Stimulated activated CD8-positive, alpha-beta memory T cell treated with anti-CD3 and anti-CD28 coated beads, Interleukin-7, amount 100 ng/mL, for 1 hour (primary cell): ENCODE measurements at places on chromosomes 4 and X.
A peak's percentile ranks its signal among the peaks of the same experiment; 100 is the strongest.

DNA sequence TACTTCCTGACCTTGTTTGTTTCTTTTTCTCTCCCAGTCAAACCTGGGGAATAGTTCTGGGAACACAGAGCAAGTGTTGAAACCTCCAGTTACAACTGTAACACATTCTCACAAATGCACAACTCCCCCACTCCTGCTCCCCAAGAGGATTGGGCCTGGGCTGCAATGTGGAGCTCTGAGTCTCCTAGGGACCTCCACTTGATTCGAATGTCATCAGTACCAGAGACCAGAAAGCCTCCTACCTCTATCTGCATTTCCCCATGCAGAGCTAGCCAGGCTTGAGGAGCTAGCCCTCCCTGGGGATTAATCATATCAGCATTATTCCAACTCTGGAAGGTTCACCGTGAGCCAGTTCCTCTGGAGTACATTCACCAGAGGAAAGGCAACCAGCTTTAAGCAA lies 41.7 kb upstream of the CITED1 start:
- DNase-seq = no peak

DNA sequence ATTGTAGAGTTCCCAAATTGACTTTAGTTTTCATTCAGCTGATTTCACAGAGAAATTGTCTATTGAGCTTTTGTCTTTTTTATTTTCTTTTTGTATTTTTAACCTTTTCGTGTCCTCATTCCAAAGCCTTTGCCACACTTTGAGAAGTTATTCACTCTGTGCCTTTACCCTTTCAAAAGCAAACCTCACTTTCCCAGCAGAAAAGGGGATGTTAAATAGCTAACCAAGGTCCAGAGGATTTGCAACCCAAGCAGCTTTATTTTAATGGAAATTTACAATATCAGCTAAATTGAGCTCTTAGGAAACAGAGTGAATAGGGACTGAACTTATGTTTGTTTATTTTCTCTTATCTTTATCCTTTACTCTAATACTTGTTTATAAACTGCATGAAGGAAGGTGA lies 428.8 kb downstream of the PCDH7 start:
- DNase-seq = no peak

GRCh38 chr4:157896726-157897125 lies 276.1 kb downstream of the GASK1B start:
- no peak for DNase-seq

DNA sequence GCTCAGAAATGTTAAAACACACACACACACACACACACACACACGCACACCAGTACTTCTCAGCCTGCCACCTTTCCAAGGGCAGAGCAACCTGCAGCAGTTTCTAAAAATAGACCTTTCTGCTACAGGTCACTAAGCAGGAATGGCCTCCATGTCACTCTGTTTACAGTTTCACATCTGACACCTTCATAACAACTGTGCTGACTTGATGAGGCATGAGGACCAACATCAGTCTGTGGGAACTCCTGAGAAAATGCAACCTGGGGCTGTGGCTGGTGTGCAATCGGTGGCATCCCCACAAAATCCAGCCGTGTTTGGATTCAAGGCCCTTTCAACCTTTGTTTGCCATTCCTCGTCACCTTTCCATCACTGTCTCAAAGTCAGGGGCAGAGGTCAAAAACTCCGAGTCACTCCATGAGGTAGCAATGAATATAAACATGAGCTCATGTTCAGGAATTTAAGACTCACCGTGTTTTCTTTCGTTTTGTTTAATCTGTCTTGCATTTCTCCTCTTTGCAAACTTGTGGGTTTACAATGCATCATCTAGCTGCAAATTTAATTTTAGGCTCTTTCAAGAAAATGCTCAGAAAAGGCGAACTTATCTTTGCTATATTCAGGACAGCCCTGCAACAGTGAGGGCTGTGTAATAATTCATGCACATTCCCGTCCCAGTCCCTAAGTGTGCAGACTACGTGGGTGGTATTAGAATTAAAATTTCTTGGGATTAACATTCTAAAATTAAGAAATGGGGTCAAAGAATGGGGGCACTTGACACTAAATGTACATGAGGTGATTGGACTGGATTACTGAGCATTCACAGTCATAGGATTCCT lies 135.3 kb downstream of the SHROOM3 start:
- no peak for DNase-seq

- no peak for DNase-seq
Measured at GRCh38 chr4:3740256-3740655, 25.9 kb upstream of the ADRA2C start.

DNA sequence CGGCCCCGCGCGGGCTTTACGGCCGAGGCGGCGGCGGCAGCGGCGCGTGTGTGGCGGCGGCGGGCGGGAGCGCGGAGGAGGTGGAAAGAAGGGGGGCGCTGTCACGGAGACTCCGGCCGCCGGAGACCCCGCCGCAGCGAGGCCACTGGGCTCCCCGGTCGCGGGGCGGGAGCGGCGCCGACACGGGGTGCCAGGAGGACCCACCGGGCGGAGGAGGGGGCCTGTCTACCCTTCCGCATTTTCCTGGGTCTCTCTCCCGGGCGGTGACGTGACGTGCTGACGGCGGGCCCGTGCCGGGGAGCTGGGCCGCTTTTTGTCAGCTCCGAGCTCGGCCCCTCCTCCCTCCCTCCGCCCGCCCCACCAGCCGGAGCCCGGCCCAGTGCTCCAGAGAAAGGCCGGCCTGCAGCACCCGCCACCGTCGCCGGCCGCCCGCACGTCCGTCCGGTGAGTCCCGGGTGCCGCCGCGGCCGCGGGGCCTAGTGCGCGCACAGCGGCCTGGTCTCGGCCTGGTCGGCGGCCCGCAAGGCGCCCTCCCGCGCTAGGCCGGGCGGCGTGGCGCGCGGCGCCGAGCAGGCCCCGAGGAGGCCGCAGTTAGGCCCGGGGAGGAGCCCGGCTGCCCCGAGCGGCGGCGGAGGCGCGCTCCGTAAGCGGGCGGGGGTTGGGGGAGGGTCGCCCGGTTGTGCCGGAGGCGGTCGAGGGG lies at the start of gene ZFX:
ZFX (plus strand) TSS at position 379 of the 700 bp plus-strand sequence. CDS start 23,014 bp downstream, outside the sequence.
- DNase-seq = peak; percentile 56

DNA sequence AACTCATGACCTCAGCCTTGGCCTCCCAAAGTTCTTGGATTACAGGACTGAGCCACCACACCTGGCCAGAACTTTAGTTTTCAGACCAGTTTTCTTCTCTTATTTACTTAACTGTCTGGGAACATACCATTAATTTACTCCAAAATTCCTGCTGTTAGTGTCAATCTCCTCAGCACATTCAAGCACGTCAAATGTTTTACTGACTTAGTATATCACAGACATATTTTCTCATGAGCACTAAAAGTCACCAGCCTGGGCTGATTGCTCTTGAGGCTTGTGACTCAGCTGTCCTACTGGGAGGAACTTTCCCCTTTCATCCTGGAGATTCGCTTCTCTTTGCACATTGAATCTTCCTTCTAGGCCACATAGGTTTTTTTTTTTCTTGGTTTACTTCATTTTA lies 109.6 kb downstream of the PCDH18 start:
- no peak for DNase-seq

DNA sequence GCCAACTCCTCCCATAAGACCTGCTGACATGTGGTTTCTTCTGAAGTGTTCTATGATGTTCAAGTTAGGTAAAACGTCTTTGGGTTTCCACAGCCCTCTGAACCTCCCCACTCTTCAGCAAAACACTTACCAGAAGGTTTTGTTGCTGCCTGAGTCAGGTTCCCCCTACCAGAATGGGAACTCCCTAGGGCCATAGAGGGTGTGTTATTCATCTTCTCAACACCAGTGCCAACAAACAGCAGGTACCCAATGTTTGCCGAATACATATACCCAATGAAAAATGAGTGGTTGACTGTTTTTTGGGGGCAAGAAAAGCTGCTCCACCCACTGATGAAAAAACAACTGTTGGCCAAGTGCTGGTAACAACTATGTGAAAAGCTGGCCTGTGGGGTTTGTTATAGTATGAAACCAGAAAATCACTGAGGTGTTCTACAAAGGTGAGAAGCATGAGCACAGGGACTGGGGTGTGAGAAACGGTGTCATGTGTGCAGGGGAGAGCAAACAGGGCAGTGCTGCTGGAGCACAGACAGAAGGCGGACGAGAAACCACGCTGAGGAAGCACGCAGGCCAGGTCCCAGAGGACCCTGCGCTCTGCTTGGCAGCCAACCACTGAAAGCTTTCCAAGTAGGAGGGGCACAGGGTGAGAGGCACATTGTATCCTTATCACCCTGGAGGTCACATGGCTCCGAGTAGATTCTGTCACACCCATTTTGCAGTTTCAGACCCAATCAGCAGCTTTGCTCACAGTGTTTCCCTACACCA lies 28.8 kb downstream of the ATP8A1 start:
- peak; percentile 9 for DNase-seq

- DNase-seq = no peak
Measured at GRCh38 chrX:58025979-58026378, 115.7 kb upstream of the ZXDA start.

GRCh38 chr4:118817178-118817930 lies 18.6 kb downstream of the SEC24D start:
- DNase-seq = no peak

DNA sequence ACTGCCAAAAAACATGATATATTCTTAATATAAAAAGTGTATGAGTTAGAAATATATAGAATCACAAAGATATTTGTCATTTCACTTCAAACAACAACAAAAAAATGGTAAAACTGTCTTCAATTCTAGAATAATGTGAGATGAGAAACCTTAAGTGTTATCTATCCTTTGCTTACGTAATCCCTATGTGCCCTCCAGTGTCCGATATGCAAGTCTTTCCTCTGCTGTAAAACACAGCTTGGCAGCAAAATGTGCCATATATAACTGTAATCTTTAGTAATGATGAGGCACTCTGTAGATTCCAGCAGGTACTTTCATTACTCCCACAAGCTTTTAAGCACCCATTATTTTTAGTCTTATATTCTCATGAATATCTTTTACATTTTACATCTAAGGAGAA lies 555.1 kb upstream of the FRG1 start:
- DNase-seq = no peak

DNA sequence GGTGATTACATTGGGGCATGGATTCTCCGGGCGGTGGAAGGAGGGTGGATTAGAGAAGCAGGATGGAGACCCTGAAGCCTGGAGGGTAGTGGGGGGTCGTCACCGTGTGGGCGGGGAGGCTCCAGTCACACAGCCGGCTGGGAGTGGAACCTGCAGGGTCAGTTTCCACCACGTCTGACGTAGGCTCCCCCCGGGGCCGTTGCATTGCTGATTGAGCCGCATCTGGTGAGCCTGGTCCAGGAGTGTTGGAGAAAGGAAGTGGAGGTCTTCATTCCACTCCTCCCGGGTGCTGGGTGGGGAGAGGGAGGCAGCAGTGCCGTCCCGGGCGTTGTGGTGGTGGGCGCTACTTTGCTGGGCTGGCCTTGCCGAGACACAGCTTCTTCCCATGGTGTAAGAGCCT lies 28.1 kb downstream of the TBC1D14 start:
- no peak for DNase-seq

DNA sequence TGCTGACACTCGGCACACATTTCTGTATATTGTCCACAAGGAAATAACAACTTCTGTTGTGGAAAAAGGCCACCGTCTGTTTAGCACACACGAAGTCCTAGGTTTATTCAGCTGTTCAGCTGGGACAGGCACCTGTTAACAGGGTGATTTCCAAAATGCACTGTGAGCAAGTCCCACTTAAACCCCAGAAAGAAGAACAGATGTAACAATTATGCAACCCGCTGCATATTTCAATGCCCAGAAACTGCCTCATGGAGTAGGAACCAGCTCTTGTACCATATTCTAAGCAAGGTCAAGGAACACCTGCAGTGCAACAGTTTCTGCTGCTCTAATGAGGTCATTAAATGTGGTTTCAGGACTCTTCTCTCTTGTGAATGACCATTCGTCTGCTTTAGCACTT lies 77.1 kb downstream of the GEMIN8 start:
- no peak for DNase-seq

GRCh38 chrX:144297221-144297620 lies 413.4 kb downstream of the UBE2NL start:
- no peak for DNase-seq

- DNase-seq = no peak
Measured at GRCh38 chrX:6678313-6678712, 143.4 kb upstream of the VCX3A start.

DNA sequence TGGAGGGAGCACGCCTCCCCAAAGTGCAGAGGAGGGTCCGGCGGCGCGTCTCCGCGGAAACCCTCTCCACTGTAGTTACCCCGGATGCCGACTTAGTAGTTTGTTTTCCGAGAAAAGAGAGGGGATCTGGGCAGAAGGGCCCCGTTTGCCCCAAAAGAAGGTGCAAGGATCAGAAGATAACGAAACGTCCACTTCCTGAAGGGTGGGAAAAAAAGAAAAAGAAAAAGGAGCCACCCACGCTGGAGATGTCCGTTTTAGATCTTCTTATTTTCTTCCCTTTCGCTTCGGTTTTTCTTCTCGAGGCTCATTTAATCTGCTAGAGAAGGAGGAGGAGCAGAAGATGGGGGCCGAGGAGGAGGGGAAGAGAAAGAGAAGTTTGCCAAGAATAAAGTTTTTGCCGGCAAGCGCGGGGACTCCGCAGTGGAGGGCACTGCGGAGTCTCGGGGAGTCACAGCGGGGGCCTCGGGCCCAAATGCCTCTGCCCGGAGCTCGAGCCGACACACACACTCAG lies 517 bp downstream of the LEF1 start:
- DNase-seq = no peak

GRCh38 chrX:129115104-129115503 lies 408.2 kb downstream of the SMARCA1 start:
- no peak for DNase-seq

DNA sequence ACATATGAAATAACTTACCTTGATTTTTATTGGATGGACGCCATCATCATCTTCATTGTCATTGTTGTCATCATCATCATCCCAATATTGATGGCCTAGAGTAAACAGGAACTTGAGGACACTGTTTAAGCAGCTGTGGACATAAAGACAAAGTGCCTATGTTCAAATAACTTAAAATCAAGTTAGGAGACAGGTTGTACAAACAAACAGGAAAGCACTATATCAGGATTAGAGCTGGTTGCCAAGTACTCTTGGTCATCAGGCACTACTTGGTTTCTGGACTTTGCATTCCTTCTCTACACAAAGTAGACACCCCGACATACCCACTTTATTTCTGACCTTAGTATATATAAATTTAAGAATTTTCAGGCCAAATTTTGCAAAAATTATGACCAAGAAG lies 608.6 kb downstream of the KLHL13 start:
- DNase-seq = no peak

- DNase-seq = no peak
Measured at GRCh38 chr4:183082053-183082452, 17.0 kb upstream of the WWC2 start.

DNA sequence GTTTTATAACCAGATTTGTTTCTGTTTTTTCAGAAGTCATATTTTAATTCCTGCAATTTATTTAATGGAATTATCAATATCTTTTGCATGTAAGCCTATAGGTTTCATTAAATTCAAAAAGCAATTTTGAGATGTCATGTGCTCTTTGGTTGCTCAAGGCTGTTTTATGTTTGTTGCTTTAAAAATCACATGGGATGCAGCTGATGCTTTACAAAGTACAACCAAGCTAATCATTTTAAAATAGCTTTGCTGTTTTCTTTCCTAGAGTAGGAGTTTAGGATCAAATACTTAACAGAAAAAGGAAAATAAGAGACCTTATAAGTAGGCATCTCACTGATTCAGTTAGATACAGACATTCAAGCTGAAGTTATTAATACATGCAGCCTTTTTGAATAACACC lies 11.3 kb downstream of the CPEB2 start:
- no peak for DNase-seq
